ENCODE measurements at places on chromosomes 4 and X.

DNA sequence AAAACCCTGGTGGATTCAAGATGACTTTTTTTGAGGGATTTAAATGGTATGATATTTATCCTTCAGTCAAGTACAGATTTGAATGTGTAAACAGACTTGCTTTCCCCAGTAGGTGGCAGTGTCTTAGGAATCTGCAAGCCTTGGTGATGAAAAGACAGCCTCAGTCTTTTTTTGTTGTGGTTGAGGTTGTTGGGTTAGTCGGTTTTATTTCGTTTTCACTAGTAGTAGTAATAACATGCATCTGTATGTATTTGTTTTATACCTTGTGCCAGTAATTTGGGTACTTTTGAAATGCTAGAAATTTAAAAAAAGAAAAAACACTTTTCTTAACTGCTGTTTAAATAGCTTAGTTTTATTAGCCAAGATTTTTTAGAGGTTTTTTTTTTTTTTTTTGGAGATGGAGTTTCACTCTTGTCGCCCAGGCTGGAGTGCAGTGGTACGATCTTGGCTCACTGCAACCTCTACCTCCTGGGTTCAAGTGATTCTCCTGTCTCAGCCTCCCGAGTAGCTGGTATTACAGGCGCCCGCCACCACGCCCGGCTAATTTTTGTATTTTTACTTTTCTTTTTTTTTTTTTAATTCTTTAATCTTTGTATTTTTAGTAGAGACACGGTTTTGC lies 39.2 kb downstream of the COPS4 start:
- peak; percentile 80 for DNase-seq

DNA sequence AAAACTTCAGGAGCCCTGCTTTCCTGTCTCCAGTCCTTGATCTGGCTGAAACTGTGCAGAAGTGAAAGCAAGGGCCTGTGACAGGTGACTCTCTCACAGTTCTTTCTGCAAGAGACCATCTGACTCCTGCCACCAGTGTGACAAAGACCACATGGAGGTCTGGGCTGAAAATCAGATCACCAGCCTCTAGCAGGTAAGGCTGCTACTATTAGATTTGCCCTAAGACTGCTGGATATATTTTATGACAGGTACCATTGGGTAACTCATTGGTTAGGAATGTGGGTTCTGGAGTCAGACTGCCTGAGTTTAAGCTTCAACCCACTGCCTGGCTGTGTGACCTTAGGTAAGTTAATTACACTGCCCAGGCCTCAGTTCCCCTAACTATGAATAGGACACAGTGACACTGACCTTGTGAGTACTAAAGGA lies 163.3 kb upstream of the SLC7A11 start:
- DNase-seq = no peak

DNA sequence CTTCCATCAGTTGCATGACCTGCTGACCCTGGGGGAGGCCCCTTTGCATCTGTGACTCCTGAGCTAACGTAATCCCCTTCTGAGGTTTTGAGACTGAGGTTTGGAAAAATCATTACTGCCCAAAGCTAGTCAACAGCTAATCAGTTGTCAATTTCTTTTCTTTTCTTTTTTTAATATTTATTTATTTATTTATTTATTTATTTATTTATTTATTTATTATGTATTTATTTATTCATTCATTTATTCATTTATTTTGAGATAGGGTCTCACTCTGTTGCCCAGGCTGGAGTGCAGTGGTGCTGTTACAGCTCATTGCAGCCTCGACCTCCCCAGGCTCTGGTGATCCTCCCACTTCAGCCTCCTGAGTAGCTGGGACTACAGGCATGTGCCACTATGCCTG lies 25.1 kb upstream of the FHL1 start:
- no peak for DNase-seq

GRCh38 chr4:47526281-47526680 lies 41.2 kb downstream of the ATP10D start:
- no peak for DNase-seq

DNA sequence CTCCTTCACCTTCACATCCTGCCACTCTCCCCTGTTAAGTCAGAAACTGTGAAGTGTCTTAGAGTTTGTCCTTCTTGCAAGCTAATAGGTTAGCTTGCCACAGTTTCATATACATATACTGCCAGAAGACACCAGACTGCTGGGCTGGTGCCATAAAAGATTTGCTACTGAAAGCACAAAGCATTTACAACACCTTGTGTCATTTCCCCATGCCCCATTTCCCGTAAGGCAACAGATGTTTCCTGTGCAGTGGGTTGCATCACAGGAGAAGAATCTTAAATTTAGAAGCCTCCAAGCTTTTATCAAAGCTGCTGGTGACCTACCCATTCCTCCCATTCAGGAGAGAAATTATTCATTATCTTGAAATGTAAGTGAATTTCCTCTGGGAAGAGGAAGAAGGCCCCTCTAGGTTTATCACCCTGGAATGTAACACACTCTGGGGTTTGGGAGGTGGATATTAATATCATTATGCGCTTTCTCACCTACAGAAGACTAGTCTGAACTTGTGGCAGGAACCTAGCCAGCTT lies 34.5 kb upstream of the RAB33B start:
- no peak for DNase-seq

- DNase-seq = no peak
Measured at GRCh38 chr4:63841266-63841665, 568.0 kb downstream of the TECRL start.

Measured in erythroblast (primary cell).